SHP77 treated with DMSO at 0.1 percent for 48 hours (cell line): ENCODE measurements at places on chromosomes 13 and 19.

- DNase-seq: no peak
Measured at GRCh38 chr19:1122972-1123363, 19.2 kb downstream of the GPX4 start.

DNA sequence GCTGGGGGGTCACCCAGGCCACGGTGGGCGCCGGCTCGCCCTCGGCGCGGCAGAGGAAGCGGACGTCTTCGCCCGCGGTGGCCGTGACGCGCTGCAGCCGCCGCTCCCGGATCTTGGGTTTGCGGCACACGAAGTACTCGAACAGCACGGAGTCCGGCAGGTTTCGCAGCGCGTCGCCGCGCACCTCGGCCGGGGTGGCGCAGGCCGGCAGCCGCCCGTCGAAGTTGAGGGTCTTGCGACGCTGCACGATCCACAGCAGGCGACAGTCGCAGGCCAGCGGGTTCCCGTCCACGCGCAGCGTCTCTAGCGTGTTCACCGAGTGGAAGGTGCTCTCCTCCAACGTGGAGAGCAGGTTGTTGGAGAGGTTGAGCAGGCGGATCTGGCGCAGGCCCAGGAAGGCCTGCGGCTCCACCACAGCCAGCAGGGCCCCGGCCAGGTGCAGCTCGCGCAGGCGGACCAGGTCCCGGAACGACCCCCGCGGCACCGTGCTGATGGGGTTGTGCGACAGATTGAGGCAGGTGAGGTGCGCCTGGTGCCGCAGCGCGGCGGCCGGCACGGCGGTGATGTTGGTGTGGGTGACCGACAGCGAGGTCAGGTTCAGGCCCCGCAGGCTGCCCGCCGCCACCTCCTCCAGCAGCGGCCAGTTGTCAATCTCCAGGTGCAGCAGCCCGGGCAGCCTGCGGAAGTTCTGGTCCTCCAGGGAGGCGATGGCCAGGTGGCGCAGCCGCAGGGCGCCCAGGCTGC, 8.6 kb upstream of the PEAK3 start:
- no peak for DNase-seq

GRCh38 chr19:15636026-15636425, 4.7 kb upstream of the CYP4F3 start:
- DNase-seq: no peak

DNA sequence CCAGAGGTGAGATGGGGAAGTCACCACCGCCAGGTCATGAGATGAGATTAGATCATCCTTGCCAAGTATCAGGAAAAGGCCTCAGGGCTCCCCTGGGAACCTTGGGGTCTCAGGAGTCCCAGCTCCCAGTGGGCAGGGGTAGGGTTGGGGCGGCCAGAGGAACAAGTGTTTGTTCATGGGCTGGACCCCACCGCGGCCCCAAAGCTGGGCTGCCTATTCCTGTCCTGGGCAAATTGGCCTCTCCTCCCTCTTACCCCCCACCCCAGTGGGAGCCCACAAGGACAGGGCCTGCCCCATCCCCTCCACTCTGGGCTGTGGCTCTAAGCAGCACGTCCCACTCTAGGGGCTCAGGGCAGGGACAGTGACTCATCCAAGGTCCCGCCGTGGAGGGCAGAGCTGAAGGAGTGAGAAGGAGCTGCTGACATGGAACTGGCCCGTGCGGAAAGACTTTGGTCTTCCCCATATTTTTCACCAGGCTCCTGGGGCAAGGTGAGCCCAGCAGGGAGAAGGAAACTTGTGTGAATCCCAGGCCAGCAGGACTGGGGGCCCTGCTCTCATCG, 4.0 kb upstream of the HCN2 start:
- DNase-seq: no peak

DNA sequence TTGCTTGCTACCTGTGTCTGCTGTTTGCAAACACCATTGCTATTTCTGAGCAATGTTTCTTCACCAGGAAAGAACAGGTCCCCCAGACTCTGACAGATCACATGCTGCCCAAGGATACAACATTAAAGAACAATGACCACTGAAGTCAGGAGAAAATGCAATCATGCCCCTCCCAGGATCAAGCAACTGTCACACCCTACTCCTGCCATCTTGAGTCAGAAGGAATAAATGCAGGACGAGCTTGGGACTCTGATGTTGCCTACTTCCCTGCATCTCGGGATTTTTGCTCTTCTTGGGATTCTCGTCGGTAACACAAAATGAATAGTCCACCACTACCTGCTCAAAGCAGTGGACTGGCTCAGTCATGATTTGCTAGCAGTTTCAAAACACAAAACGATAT, 490.6 kb downstream of the COG6 start:
- no peak for DNase-seq

- peak; percentile 77 for DNase-seq
Measured at GRCh38 chr13:93496985-93497673, 270.5 kb downstream of the GPC6 start.

DNA sequence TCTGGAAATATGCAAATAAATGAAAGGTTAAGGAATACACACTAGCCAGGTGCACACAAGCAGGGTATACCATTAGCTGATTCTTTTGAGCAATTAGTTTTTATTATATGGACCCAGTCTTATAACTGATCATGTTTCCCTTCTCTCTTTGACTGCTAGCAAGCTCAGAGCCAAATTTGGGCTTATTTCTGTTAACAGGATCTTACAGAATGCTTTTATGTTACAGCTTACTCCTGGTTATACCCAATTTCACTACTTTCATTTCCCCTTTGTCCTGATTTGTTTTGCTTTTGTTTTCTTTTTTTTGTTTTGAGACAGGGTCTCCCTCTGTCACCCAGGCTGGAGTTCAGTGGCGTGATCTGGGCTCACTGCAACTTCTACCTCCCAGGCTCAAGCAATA, 12.9 kb upstream of the TPT1 start:
- DNase-seq: no peak

- DNase-seq: no peak
Measured at GRCh38 chr13:51595416-51595815, 11.2 kb downstream of the WDFY2 start.

GRCh38 chr13:99288089-99288488, 19.1 kb downstream of the GPR183 start:
- DNase-seq: no peak

- DNase-seq: no peak
Measured at GRCh38 chr19:14113762-14114414, 3.7 kb downstream of the PRKACA start.

DNA sequence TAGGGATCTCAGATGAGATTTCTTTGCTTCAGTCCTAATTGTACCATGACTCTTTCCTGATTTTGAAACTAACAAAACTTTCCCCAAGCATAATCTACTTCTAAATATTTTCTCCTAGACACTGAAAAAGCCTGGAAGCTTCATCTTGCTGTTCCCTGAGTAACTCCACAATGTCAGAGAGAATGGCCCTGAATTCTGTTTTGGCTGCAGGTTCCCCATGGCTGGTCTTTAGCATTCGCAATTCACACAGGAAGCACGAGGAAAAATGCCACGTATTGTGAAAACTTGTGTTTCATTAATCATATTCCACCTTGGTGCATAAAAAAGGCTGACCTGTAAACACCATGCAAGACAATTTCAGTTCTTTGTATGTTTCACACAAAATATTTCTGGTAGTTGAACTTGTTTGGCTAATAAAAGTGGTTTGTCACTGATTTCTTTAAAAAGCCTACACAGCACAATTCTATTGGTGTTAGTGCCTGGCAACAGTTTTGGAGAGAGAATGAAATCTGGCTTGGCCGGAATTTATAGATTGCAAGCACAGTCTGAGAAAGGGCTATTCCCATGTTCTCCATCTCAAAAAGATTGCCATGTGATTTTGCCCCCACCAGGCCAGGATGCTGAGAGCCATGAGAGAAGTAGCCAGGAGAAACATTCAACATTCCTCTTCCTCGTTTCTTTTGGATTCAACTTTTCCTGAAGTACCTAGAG, 367.1 kb downstream of the NDFIP2 start:
- DNase-seq: no peak

- no peak for DNase-seq
Measured at GRCh38 chr19:55370305-55370988, at the start of gene IL11. TSS of gene IL11 (minus strand) at chr19:55370463. CDS start at chr19:55370310, 153 bp downstream.

GRCh38 chr19:54521022-54521859, 18.6 kb downstream of the LAIR2 start:
- DNase-seq: no peak

GRCh38 chr13:61913183-61913582, 497.5 kb upstream of the PCDH20 start:
- DNase-seq: no peak

DNA sequence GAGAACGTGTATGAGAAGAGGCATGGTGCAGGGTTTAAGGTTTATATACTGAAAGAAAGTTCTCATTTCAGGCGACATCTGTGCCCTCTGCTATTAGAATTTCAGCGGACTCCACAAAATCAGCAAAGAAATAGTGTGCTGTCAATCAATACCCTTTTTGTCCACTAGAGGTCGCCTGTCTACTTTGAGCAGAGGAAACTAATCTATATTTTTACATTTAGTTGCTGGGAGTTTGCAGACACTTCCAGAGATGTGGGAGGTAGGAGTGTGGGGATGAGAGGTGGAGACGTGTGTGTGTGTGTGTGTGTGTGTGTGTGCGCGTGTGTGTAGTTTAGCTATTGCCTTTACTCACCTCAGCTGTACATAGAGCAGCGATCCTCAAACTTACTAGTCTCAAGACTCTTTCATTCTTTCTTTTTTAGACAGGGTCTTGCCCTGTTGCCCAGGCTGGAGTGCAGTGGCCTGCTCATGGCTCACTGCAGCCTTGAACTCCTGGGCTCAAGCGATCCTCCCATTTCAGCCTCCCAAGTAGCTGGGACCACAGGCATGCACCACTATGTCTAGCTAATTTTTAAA, 9.7 kb downstream of the INAFM1 start:
- peak; percentile 17 for DNase-seq

DNA sequence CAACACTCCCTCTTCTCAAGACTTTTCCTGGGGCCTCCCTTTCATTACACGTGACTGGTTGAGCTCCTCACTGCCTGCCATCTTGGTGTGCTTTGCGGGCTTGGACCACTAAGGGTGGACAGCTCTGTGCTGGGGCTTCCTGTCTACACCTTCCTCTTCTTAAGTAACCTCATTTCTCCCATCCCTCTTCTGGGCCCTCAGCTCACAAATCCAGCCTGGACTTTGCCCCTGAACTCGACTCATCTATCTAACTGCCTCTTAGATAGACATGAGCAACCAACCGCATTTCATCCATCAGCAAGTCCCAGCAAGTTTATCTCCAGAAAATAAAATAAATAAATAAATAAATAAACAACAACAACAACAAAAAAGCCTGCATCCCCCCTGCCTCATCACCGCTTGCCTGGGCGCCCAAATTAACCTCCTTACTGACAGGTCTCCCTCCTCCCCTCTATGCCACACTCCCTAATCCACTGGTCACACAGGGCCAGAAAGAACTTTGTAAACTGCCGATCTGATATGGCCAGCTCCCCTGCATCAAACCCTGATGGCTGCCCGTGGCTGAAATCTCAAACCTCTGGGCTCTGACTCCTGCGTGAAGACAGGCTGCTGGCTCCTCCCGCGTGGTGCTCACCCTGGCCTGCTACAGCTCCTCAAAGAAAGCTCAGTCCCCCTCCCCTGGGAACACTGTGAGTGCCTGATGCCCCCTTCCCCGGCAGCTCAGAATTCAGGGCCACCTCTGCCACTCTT, 7.8 kb downstream of the ISOC2 start:
- DNase-seq: no peak

DNA sequence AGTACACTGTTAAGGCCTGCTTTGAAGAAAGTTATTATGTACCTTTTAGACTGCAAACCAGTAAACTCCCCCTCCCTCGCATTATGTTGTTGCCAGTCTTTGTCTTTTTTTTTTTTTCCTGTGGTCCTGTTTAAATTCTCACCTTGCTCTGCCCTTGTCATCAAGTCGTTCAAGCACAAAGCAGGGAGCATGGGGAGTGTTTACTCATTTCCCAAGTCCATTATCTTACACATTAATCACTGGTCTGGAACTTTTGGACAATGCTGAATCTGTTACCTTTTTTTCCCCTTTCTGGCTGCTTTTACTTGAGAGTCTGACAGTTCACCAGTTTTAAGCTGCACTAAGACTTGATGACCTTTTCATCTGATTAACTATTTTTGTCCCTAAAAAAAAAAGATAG, 108.2 kb downstream of the DACH1 start:
- no peak for DNase-seq

DNA sequence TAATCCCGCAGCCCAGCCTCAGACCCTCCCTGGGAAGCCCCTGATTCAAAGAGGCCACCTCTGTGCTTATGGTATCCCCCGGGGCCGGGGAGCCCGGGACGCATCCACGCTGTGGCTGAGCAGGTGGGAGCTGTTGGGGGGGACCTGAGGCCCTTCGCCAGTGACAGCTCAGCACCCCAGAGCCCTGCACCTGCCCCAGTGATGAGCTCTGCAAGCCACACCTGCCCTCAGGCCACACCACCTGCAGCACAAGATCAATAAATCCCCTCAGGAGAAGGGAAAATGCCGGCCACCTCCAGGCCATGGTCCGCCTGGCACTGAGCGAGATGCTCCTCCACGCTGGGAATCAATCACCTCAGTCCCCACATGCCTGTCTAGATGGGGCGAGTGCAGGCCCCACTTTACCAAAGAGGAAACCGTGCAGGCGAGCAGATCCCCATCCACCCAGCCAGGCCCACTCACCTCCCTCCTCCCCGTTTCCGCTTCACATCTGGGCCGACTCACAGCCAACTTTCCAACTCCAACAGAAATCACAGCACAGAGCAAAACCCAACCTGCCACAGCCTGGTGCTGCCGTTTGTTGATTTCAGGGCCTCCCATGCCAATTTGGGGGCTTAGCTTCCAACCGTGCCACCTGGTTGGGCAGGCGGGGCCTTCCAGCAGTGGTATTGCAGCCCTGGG, 12.8 kb downstream of the MOB3A start:
- DNase-seq: peak; percentile 2

DNA sequence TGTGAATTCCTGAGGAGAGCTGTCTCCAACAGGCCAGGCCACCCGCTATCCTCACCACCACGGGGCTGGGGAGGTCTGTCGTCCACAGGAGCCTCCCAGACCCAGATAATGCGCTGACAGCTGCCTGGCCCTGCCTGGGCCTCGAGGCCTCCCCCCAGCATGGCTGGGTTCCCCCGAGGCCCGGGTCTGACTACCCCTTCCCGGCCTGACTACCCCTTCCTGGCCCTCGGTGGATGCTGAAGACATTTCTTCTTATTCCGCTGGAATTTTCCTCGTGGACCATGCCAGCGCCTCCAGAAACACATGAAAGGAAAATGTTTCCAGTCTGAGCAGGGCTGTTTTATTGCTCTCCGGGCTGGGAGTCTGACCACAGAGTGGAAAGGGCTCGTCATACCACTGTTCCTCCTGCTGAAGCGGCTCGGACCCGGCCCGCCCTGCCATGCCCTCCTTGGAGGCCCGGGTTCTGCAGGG, 16.8 kb upstream of the COMP start:
- no peak for DNase-seq

DNA sequence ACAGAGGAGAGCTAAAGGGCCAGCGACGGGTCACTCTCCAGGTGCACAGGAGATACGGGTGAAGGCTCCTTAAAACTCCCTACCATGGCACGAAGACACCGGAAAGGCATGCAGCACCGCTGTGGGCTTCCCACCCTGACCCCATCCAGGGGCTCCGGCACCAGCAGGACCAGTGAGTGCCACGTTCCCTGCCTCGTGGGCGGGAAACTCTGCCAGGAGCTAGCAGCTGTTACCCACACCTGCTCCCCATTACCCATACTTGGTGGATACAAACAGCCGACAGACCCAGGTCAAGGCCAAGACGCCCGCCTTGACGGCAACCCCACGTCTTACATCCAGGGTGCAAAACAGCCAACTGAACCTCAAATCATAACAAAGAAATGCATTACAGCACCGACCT, 56.7 kb downstream of the GNG7 start:
- no peak for DNase-seq

GRCh38 chr19:3457528-3458228, 22.6 kb downstream of the SMIM24 start:
- DNase-seq: no peak
